ENCODE measurements at places on chromosomes 13 and 19.

- DNase-seq: no peak
Measured at GRCh38 chr19:41702171-41702651, 6.2 kb upstream of the CEACAM5 start.

DNA sequence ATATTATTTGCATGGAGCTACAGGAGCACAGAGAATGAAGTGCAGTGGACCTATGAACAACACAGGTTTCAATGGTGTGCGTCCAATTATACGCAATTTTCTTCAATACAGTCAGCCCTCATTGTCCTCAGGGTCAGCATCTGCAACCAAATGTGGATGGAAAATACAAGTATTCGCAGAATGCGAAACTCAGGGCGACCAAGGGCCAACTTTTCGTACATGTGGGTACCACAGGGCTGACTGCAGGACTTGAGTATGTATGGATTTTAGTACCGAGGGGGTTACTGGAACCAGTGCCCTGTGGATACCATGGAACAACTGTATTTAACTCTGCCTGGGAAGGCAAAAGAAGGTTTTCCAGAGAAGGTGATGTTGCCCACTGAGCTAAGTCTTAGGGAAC lies 10.2 kb downstream of the LCP1 start:
- no peak for DNase-seq

DNA sequence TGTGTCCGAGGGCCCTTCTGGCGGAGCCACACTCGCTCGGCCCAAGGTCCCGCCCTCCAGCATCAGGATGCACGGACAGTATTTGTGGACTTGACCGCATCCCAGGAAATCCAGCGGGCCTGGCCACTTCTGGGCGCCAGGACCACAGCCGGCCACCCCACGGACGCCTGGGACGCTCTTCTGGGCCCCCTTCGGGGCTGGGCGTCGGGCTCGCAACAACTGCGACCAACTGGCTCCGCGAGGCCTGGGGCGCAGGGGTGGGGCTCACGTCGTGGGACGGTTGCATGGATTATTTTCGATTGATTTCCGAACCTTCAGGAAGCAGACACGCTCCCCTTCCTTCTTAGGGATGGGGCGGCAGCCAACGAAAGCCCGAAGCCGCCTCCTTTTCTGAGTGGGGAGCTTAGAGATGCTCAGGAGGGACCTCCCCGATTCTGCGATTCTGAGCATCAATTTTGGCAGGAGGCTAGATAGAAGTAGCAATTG lies 521 bp upstream of the NUP58 start:
- peak; percentile 5 for DNase-seq

GRCh38 chr13:88144580-88144979 lies 473.4 kb downstream of the SLITRK5 start:
- no peak for DNase-seq

DNA sequence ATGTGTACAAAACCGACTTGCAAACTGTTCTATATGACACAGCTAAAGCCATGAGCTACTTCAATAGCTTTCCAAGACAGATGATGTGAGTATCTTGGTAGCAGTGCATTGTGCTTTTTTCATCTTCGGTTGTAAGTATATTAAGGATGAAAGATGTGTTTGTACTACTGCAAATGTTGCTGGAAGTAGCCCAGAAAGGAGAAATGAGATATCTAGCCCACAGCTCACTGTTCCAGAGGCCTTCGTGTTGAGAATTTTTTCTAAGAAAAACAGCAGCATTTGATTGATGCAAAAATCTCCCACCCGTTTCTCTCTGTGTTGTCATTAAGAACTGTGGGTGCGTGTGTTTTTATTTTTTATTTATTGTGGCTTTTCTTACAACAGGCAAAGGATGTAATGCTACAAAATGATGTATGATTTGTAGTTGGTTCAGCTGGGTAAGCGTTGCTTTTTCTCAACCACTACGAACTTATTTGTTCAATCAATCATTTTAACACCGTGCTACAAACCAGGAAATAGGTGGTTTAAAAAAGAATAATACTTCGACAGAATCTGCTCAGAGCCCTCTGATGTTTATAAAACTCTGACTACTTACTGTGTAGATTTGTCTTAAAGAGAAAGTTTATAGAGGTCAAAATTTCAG lies 41.6 kb upstream of the RFC3 start:
- no peak for DNase-seq

- no peak for DNase-seq
Measured at GRCh38 chr19:38888876-38889275, 10.5 kb downstream of the SIRT2 start.

GRCh38 chr13:20136781-20137703 lies 23.8 kb downstream of the GJA3 start:
- DNase-seq: peak; percentile 79

DNA sequence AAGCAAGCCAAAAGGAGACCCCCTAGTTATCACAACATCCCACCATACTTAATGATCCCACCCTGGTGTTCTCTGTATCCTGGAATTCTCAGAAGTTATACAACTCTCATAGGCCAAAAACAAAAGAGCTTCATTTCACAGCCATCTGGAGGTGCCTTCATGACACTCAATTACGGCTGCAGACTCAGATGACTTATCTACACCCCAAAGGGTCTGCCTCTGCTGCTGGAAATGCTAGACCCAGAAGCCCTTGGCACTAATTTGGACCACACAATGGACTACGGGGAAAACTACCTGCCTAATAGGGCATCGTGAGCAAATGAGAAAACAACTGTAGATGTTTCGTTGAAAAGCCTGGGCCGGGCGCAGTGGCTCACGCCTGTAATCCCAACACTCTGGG lies 40.2 kb downstream of the BRD4 start:
- DNase-seq: no peak

DNA sequence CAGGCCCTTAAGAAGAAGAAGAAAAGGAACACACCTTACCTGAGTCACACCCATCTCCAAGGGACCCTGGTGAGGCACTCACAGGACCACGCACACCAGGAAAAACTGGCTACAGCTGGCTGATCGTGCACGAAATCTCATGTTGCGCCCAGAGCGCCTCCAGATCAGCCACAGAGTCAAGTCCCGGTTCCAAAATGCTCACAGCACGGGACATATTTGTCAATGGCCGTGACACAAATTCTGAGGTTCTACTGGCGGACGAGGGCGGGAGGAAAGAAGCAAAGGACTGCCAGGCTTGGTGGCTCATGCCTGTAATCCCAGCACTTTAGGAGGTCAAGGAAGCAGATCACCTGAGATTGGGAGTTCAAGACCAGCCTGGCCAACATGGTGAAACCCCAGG lies 21.5 kb downstream of the SH3GL1 start:
- no peak for DNase-seq

DNA sequence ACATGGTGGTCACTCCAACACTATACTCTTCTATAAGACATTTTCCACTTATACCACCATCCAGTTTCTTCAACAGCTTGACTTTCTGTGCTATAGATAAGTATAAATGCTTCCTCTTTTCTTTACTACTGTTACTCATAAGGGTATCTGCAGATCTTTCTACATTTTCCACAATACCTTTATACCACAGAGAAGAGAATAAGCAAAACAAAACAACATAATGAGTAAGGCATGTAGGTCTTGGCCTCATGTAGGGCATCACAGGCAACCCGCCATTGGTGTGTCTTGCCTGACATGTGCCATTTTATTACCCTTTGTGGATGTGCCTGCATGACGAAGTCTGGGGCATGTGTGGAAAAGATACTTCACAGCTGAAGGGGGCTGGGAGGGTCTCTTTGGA lies 265.3 kb upstream of the STARD13 start:
- no peak for DNase-seq

GRCh38 chr19:29324291-29324680 lies 111.3 kb upstream of the UQCRFS1 start:
- no peak for DNase-seq

- no peak for DNase-seq
Measured at GRCh38 chr13:79799059-79799867, 318.3 kb downstream of the NDFIP2 start.

GRCh38 chr19:29120466-29120865 lies 92.5 kb downstream of the UQCRFS1 start:
- DNase-seq: no peak

DNA sequence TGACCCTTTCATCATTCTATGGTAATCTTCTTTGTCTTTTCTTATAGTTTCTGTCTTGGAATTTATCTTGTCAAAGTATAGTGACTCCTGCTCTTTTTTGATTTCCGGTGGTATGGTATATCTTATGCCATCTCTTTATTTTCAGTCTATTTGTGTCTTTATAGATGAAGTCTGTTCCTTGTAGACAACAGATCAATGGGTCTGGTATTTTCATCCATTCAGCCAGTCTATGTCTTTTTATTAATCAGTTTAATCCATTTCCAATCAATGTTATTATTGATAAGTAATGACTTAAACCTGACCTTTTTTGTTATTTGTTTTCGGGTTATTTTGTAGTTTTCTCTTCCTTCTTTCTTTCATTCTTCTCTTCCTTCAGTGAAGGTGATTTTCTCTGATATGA lies 495.9 kb upstream of the PCDH9 start:
- DNase-seq: no peak

DNA sequence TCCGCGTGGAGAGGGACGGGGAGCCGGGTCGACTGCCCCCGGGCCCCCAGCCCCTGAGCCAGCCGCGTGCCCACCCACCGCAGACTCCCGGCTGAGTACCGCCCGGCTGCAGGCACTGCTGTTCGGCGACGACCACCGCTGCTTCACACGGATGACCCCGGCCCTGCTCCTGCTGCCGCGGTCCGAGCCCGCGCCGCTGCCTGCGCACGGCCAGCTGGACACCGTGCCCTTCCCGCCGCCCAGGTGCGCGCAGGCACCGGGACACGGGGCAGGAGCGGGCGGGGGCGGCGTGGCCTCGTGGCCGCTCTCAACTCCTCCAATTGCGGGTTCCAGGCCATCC lies 1.6 kb downstream of the AMH start:
- DNase-seq: no peak

DNA sequence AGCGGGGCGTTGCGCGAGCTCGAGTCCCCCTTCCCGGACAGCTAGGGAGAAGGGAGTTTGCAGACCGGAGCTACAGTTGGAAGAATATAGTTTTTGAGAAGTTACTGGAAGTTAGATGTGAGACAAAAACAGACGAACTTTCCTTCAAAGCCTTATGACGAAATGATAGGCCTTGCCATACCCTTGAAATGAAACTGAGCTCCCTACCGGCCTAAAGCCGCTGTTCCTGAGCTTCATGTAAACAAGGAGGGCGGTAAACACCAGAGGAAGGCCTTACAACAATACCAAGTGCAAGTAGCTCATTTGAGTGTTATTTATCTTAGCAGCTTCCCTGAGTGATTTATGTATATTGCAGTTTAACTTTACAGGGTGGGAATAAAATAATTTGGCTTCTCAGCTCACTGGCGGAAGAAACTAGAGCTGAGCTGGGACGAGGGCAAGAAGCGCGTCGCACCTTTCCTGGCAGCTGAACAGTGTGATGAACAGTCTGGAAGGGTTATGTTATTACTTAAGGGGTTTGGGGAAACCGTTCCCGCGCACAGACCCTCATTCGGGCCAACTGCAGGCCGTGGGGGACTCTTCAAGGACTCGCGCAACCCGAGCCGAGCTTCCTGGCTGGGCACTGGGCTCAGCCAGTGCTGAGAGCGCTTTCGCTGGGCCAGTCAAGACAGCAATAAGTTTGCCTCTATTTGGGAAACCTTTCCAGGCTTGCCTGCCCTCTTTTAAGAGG lies 111.2 kb downstream of the KCNRG start:
- DNase-seq: peak; percentile 48

DNA sequence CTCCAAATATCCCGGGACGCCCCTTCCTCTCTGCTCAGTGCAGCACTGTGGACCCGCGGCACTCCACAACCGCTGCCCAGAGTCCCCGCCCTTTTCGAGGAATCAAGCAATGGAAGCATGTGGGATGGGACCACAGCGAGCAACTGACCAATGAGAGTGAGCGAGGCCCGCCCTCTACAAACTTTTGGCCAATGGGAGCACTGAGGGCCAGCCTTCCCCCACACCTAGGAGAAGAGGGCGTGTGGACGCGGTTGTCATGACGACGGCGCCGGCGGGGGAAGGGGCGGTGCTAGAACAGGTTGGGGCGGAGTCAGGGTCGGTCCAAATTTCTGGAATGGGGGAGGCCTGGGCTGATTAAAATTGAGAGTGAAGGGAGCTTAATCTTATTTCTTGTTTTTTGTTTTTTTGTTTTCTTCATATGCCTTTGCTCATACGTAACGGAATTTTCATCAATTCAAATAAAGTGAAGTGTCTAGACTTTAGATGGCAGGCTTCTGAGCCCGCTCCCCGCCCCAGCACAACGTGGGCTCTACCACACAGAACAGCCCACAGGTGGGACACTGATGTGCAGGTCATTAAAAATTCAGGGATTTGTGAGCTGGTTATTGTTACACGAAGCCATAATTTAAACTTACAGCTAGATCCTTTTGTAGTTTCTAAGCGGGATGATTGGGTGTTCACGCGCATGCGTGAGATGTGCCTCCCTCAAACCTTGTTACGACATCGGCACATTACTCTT lies at the start of gene DNAAF3:
DNAAF3 (minus strand) TSS at position 84 of the 739 bp plus-strand sequence. CDS start 200 bp downstream, outside the sequence.
- peak; percentile 99 for DNase-seq

Measured in neural progenitor cell (in vitro differentiated cells).